Stimulated activated CD4-positive, alpha-beta T cell treated with anti-CD3 and anti-CD28 coated beads, Interleukin-1b, Interleukin-23, amount 100 ng/mL, for 1 hour (primary cell): ENCODE measurements at places on chromosomes 5 and 9.
A peak's percentile ranks its signal among the peaks of the same experiment; 100 is the strongest.

DNA sequence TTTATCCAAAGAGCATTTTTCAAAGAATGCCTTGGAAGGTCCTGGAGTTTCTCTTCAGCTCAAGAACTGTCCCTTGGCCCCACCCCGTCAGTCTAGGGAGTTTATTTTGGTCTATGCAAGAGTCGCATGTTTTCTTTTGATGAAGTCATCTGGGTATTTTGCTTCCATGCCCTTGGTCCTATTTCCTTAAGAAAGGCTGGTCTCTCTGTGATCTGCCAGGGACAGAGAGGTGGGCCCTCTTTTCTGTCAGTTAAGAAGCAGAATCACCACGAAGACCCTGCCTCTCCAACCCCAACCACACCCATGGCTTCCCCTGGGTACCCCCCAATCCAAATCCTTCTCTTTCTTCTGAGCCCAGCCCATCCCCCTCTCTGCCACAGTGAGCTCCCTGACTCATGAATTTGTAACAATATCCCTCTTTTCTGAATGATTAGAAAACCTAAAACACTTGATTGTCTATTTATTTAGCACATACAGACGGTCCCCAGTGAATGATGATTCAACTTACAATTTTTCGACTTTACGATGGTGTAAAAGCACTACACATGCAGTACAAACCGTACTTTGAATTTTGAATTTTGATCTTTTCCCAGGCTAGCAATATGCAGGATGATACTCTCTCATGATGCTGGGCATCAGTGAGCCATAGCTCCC is 163.5 kb upstream of the ADRA1B start:
- DNase-seq, result no peak

- no peak for DNase-seq
Measured at GRCh38 chr5:68443091-68443490, 227.5 kb downstream of the PIK3R1 start.

- DNase-seq, result no peak
Measured at GRCh38 chr5:173864126-173865050, 23.8 kb upstream of the CPEB4 start.

DNA sequence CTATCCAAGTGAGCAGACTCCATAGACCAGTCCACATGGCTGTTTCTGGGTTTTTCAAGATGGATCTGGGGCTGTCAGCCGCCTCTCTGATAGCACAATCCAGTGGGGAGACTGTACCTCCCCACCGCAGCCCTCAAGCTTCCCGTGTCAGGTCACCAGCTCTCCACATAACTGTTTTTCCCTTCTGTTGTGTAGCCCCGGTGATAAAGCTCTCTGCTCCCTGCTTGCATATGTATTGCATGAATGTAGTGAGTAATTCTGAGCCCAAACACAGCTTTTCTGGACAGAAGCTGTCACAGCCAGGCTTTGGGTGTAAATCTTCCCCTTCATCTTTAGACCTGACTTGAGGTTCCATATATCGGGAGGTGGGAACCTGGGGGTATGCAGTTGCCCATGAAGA is 23.1 kb upstream of the CFAP157 start:
- DNase-seq, result no peak

GRCh38 chr9:130990306-130990977 is 18.5 kb upstream of the LAMC3 start:
- DNase-seq, result no peak

GRCh38 chr5:30106596-30106995 is 1086.9 kb upstream of the CDH6 start:
- DNase-seq, result no peak

GRCh38 chr5:174755106-174755505 is 30.7 kb downstream of the MSX2 start:
- no peak for DNase-seq

DNA sequence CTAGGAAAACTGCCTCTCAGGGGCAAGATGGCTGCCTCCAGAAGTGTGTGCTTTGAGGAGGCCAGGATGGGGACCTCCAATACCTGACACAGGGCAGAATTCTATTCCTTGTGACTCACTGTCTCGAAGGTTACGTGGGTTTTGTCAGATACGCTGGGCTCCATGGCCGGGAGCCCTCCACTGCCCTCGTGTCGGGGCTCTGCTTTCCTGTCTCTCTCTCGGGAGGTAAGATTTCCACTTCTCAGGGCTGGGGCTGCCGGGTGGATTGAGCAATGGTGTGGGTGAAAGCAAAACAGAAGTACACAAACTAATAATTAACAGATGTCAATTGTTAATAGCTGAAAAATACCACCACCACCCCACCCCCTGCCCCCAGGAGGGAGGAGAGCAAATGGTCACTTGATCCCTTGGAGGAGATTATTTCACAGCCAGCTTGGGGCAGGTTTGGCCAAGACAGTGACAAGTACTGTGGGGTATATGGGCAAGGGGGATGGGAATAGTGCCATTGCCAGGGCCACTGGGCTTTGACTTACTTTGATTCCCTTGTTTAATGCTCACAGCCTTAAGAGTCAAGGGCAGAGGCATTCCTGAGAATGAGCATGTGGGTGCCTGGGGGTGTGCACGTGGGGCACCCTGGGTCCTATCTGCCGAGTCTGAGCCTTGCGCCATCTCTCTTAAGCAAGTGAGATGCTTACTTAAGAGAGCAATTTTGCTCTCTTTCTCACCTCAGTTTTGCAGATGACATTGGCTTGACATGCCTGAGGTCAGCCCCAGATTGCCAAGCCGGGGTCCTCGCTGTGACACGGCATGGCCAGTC is 28.8 kb upstream of the DAB2IP start:
- no peak for DNase-seq

GRCh38 chr5:133427121-133427777 is 185.1 kb downstream of the FSTL4 start:
- no peak for DNase-seq

DNA sequence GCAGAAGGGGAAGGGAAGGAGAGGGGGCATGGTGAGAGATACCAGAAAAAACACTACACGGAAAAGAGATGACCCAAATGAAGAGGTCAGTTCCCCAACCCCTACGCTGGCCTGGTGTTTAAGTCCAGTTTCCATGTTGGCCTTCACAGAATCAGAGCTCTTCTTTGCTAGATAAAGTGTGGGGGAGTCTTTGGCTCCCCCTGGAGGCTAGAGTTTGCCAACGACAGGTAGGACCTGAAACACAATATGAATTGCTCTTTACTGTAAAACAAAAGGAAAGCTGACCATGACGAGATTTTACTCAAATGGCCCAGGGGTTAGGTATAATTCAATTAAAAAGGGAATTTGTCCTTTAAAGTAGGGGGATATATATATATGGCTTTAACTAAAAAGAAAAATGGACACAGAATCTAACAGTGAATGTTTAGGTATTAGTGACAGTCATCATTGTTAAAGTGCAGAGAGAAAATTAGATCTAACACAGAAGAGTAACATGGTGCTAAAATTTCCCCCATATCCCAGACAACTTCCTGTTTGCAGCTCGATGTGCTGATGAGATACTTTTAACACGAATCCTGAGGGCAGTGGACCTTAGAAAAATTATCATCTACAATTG is 92.0 kb downstream of the SV2C start:
- peak; percentile 12 for DNase-seq

- no peak for DNase-seq
Measured at GRCh38 chr9:94097788-94098414, 13.6 kb downstream of the PTPDC1 start.

GRCh38 chr9:37503736-37504135 is 18.0 kb downstream of the POLR1E start:
- DNase-seq, result no peak

DNA sequence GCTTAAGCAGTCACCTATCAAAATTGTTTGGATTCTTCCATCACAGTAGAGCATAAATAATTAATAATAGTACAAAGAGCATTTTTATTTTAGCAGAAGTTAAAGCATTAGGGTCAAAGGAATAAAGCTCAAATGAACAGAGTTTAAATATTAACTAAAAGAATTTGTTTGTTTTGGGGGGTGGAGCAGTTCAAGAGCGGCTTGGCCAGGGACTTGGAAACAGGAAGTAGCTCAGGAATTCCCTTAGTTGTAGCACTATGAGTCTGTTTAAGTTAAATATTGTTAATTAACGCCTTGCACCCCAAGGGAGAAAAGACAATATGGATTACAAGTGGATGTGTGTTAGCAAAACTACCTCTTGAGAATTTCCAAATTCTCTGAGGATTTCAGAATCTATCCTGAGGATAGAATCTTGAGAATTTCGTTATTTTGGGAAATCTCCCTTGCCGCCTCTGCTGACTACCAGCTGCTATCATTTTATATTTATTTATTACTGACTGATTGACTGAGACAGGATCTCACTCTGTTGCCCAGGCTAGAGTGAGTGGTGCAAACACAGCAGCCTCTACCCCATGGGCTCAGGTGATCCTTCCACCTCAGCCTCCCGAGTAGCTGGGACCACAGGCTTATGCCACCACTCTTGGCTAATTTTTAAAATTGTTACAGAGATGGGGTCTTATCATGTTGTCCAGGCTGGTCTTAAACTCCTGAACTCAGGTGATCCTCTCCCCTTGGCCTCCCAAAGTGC is 96.7 kb upstream of the CHD1 start:
- DNase-seq, result no peak

DNA sequence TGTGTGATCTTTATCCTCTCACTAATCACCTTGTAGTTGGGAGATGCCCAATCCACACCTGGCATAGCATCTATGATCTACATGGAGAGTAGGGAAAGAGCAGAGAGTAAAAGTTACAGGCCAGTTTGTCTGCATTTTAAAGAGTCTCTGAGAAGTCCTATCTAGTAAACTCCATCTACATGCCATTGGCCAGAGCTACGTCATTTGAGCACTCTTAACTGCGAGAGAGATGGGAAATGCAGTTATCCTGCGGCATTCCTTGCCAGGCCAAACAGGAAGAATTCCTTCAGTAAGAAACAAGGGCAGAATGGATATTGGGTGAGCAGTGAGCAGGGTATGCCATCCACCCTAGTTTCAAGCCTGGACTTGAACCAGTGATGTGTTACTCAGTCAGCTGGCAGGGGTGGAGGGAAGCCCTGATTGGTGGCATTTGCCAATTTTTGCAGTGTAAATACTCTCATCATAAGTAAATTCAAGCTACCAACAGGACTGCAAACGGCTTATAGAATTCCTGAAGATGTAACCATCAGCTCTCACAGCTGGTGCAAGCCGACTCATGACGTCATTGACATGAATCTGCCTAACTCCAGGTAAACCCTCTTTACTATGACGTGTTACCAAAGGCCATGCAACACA is 156.8 kb upstream of the MSX2 start:
- no peak for DNase-seq

GRCh38 chr9:8877753-8878494 is 1078.3 kb upstream of the DMAC1 start:
- no peak for DNase-seq

DNA sequence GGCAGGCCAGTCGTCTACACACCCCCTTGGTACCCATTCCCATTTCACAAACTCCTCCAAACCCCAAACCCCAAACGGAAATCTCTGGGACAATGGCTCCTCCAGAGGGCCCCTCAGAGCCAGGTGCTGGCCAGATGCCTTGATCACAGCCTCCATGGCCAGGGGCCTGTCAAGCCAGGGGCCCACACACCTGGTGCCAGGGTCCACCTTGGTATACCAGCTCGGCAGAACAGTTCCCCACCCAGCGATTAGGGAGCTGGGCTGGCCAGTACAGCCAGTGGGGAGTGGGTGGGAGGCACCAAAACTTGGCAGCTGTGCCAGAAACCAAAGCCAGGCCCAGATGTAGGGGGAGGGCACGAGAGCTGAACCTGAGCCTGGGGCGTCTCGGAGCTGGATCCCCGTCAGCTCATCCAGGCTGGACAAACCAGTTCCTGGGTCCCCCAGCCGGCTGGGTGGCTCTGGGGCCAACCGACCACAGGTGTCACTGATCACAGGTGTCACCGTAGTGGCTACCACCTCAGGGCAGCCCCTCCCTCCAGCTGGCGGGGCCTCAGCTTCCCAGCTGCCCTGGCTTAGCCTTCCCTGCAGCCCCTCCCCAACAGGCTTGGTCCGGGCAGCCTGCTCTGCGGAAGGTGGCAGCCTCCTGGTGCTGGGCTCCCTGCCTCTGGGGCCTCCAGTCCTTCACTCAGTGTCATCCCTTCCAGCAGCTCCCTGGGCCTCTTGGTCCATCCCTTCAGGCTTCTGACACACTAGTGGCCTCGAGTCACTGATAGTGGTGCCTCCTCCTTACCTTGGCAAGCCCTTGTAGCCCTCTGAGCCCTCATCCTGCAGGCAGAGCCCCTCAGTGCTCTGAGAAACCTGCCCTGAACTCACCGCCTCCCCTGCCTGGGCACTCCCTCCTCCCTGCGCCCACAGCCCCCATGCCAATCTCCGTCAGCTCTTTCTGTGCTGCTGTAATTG is 6.6 kb upstream of the RMND5B start:
- no peak for DNase-seq

- no peak for DNase-seq
Measured at GRCh38 chr9:93976973-93977372, 21.8 kb upstream of the BARX1 start.

DNA sequence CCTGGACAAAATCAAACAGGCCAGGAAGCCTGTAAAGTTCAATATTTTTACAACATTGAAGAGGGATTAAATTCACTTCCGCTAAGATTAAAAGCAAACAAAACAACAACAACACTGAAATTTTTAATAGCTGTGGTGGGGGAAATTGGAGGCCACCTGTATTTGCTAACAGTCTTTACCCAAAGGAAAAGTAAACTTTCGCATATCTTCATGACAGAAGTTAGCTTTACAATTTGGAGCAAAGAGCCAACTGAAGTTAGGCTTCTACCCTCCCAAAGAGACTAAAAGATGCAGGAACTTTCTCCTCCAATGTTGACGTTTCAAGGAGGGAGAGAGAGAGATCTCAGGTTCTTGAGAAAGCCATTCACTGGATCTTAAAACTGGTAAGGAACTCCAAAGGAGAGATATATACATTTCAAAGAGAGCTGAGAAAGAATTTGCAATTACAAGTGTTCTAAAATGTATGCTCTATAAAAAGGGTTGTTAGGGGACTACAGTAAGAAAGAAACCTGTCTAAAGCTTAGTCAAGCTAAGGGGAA is 349.2 kb upstream of the CDH9 start:
- no peak for DNase-seq

- no peak for DNase-seq
Measured at GRCh38 chr9:16514131-16514530, 356.3 kb downstream of the BNC2 start.

DNA sequence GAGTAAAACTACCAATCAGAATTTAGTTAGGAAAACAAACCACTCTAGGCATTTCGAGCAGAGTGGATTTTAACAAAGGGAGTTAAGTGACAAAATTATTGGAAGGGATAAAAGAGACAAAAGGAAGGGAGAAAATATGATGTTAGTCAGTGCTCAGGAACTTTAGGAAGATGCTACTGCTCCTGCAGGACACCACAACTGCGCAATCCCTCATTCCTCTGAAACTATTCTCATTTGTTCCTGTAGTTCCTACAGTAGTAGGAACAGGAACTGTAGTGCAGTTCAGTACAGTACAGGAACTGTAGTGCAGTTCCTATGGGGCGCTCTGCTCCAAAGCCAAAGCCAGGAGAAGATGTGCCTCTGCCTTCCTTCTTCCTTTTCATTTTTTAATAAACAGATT is 29.9 kb upstream of the MEGF10 start:
- DNase-seq, result no peak

DNA sequence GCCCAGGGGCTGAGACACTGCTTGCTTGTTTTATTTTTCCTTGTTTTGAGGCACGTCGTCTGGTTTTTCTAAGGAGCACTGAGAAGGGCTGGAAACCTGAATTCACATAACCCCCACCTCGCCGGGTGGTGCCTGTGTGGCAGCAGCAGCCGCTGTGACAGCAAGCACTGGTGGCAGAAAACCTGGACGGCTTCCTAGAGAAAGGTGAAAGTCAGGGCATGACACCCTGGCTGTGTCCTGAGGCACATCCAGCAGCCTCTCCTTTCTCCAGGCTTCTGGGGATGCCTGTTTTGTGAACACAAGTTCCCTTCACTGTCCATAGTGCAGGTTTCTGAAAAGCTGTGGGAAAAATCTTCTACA is 29.2 kb downstream of the MRPL36 start:
- no peak for DNase-seq

GRCh38 chr5:150710165-150710564 is 9.3 kb upstream of the RBM22 start:
- DNase-seq, result no peak
